ENCODE measurements at places on chromosomes 13 and 19.

DNA sequence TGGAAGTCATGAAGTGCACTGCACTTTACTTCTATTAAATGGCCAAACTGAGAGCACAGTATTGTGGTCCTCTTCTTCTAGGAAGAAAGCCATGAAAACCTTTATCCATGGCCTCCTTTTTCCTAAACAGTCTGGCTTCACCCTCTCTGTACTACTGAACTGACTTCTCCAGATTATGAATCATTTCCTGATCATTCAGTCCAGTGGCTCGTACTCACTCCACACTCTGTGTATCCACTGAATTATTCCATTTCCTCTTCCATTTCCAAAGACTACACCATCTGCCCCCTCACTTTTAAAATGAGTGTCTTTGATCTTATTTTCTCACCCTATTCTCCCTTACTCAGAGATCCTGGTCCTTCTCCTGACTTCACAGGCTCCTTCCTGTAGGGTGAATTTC is 29.7 kb upstream of the FREM2 start:
- DNase-seq: no peak

- no peak for DNase-seq
These were observed 93.6 kb downstream of the KL start for GRCh38 chr13:33109801-33110200.

GRCh38 chr19:54873990-54874389 is at the start of gene FCAR:
FCAR (plus strand) TSS chr19:54874235; CDS start chr19:54874290, 55 bp downstream.
- no peak for DNase-seq

GRCh38 chr13:26946684-26947343 is 186.2 kb upstream of the GPR12 start:
- DNase-seq: peak; percentile 49

DNA sequence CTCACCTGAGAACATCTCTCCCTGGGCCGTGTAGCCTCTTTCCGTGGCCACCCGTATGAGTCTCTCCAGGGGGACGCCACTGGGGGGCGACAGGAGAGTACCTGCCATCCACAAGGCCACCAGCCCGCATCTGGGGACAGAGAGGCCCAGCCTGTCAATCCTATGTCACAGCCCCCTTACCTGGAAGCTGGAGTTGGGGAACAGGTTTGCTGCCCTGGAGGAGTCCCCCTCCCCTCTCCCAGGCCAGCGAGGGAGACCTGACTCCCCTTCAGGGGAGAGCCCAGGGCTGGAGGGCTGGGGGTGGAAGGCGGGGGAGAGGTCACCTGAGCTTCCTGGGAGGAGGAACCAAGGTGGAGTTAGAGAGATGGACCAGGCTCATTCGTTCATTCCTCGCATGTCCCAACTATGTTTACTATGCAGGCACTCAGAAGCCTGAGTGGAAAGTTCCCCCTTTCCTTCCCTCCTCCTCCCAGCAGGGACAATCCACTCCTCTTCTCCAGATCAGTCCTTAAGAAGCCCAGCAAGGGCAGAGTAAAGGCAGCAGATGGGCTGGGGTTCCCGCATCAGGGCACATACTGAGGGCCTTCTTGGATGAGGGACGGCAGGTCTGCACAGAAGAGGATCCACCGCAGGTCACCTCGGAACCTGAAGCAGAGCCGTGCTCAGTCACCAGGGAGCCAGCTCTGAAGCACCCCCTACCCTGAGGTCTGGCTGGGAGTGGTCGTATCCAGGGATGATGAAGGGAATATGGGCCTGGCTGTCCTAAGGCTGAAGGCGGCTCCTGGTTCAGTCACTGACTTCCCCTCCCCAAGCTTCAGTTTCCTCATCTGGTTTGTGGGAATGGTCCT is 5.5 kb downstream of the ACTMAP start:
- DNase-seq: no peak

DNA sequence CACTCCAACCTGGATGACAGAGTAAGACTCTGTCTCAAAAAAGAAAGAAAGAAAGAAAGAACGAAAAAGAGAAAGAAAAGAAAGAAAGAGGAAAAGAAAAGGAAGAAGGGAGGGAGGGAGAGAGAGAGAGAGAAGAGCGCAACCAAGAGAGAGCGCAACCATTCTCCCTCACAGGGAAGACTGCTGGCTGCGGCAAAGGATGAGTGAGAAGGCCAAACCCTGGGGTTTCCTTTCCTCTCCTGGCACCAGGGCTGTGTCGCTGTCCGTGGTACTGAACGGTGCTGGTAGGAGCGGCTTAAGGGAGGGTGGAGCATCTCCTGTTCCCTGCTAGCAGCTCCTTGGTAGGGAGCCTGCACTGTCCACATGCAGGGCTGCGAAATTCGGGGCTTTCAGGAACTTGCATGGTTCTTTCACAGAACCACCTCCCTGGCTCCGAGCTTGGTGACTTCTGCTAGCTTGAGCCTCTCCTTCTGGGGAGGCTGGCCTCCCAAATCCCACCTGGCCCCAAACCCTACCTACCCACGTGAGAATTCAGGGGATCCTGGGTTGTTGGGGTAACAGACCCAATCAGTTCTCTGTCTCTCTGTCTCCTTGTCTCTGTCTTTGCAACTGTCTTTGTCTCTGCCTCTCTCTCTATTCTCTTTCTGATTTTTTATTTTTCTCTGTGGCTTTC is 51.1 kb upstream of the ZNRF4 start:
- DNase-seq: peak; percentile 87

- DNase-seq: no peak
These were observed 4.0 kb upstream of the RB1 start for GRCh38 chr13:48299591-48299990.

GRCh38 chr19:4233282-4233853 is 4.0 kb downstream of the EBI3 start:
- DNase-seq: no peak

DNA sequence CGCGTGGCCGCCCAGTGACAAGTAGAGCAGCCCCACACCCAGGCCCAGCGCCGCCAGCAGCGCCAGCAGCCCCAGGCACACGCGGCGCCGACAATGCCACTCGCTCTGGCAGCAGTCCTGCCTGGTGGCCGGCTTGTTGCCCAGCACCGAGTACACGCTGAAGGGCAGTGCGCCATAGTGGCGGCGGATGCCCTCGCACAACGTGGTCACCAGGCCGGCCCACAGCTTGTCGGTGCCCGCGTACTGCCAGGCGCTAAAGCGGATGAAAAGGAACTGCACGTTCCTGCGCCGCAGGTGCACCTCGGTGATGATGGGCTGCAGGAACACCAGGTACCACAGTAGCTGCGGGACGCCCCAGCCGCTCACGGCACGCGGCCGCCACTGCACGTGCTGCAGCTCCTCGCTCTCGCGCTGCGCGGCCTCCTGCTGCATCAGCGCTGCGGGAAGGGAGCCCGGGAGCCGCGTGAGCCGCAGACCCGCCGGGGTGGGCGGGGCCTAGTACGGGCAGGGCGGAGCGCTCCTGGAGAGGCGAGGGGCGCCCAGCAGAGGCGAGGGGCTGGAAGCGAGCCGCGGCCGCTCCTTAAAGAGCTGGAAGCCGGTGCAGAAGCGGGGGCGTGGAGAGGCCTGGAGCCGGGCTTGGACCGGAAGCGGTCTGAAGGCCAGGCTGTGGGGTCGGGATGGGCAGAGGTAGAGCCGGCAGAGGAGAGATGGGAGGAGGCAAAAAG is 7.3 kb downstream of the NKPD1 start:
- DNase-seq: no peak

DNA sequence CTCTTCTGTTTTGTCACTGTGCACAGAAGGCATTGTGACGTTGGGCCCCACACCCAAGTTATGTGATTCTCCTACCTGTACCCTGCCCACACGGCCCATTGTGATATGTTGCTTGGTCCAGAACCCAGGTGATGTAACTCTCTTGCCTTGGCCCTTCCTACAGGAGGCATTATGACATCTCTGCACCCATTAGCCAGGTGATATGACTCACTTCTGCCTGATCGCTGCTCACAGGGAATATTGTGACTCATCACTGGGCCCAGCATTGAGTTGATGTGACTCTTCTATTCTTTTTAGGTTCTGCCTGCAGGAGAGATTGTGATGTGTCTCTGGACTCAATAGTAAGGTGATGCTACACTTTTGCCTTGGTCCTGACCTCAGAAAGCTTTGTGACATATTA is 65.4 kb upstream of the ZNF91 start:
- DNase-seq: peak; percentile 42

DNA sequence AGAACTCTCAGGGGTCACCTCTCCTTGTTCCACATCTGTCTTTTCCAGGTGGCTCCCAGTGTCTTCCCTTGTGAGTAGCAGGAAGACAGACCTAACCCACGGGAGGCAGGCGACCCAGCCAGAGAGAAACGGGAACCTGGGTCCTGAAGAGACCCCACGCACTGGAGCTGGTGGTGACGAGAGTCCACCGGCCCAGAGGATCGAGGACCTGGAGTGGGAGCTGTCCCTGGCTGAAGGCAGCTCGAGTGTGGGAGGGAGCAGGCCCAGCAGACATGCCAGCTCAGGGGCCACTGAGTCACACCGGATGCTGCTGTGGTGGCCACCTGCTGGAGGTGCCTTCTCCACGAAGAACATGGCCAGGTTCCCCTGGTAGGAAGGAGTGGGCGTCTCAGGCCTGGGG is 66.5 kb upstream of the ATP12A start:
- no peak for DNase-seq

DNA sequence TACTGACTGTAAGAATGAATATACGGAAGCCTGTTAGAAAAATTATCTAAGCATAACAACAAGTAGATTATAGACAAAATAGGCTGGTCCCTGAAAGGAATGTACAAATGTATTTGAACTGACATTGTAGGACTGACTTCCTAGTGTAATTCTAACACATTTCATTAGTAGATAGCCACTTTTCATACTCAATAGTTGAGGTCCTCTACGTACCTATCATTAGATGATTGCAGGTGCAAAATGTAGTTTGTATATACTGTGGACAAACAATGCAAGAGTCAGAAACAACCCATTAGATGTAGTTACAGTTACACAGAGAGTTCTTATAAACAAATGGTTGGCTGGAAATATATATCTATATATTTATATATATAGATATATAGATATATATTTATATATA is 402.3 kb upstream of the SLITRK6 start:
- DNase-seq: no peak

GRCh38 chr13:40756042-40756441 is 14.9 kb downstream of the MRPS31 start:
- DNase-seq: no peak

- no peak for DNase-seq
These were observed at the start of gene OR7G1 for GRCh38 chr19:9115307-9115813. OR7G1 (minus strand) TSS chr19:9115763; CDS start chr19:9115763, 0 bp downstream.

DNA sequence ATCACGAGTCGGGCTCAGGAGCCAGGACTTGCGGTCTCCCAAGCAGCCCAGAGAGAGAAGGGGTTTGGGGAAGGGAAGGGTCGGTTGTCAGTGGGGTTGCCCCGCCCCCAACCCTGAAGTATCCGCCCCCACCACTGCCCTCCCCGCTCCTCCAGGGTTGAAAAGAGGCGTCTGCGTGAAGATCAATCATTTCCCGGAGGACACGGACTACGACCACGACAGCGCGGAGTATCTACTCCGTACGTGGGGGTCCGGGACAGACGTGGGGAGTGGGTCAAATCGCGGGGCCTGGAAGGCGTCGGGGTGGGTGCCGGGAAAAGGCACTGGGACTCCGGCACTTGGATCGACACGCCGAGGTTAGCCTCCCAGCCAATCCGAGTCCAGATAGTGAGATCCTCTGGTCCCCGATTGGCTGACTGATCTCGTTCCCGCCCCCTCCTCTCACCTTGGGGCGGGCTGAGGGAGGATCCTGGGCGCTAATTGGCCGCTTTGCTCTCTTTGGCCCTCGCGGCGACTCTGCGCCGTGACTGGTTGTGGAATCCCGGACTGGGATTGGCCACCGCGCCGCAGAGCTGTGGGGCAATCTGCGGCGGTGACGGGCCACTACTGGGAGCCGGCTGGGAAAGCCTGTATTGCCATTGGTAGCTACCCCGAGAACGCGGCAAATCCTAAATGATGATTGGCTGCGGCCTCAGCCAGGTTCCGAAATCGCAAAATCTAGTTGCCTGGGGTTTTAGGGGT is 13.3 kb upstream of the CACNG6 start:
- DNase-seq: peak; percentile 80

DNA sequence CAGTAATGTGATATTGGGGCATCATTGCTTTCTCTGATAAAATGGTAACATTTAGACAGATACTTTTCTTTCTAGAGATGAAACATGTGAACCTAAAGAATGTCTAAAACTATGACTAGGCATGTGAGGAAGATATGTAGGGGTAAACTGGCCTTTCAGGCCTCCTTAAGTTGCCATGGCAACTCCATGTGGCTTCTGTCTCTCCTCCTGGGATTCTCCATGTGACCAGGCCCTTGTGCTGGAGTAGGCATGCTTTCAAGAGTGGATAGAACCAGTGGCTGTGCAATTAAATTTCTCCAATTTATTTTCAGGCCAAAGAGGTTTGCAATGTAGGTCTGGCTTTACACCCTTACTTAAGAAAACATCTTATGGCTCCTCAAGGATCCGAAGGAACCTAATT is 130.8 kb downstream of the OLFM4 start:
- no peak for DNase-seq

- peak; percentile 78 for DNase-seq
These were observed 28.5 kb downstream of the ZNF266 start for GRCh38 chr19:9406798-9407352.

- no peak for DNase-seq
These were observed 37.0 kb downstream of the CERS4 start for GRCh38 chr19:8245869-8246835.

DNA sequence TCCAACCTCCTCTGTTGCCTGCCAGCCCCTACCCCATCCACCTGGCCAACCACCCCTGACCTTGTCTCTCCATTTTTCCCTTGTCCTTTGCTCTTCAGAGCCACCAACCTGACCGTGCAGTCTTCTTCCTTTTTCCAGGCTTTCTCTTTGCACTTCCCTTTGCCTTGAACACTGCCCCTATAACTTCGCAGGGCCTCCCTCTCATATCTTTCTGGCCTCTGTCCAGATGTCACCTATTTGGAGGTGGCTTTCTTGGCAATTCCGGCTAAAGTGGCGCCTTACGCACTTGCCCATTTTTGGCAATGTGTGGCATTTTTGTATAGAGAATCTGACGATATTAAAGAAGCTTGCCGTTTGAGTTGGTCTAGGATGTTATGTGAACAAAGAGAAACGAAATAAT is 844 bp downstream of the ZNF543 start:
- no peak for DNase-seq

- no peak for DNase-seq
These were observed 7.2 kb upstream of the PTGER1 start for GRCh38 chr19:14482172-14482941.

- no peak for DNase-seq
These were observed 40.5 kb upstream of the VSTM2B start for GRCh38 chr19:29485293-29485692.
